Cerebellar nuclear complex (tissue), 1 donor: ENCODE measurements at places on chromosomes 6 and 20.

DNA sequence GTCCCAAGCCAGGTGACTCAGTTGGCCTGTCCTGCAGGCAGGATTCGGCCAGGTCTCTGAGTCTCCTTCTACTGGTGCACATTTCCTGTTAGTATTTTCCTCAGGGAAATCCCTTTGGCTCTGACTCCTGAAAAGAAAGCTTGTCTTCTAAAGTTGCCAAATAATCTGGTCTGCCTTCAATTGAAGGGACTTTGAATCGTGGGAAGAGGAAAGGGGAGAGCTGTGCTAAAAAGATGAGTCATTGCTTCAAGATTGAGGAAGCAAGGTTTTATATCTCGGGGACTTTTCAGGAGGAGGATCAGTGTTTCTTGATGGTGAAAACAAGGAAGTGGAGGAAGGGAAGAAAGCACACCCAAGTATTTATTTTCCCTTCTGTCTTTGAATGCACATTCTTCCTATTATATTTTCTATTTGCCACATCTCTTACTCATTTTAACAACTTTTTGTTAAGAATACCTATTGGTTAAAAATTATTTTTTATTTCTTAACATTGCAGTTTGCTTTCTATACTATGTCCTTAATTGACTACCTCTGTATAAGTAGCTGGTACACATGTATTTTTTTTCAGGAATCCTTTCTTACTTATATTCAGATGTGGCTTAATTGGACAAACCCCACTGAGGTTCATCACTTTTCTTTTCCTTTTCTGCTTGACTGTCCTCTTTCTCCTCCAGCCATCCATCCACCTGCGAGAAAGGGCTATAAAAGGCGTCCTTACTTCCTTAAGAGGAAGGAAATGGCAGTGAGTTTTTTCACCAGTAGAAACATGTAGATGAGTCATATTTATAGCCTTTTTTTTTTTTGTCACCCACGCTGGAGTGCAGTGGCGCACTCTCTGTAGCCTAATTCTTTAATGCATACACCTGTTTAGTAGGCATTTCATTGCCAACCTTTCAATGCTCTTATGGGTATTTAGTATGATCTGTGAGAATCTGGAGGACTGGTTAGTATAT is 15.0 kb upstream of the IFNGR1 start:
- DNase-seq: no peak

DNA sequence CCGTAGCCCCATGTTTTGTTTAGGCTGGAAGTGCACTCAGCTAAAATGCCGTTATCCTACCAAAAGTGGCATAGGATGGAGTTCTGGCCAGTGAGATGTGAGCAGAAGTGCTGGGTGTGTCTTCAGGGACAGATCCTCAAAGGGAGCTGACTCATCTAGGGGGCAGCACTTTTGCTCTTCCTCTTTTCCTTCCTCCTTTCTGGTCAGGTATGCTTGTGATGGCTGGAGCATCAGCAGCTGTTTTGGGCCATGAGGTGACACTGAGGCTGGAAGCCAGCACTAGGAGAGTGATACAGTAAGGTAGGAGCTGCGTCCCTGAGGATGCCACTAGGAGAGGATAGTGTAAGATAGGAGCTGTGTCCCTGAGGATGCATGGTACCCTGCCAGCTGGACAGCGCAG is 4.6 kb upstream of the OSBPL2 start:
- DNase-seq: no peak

DNA sequence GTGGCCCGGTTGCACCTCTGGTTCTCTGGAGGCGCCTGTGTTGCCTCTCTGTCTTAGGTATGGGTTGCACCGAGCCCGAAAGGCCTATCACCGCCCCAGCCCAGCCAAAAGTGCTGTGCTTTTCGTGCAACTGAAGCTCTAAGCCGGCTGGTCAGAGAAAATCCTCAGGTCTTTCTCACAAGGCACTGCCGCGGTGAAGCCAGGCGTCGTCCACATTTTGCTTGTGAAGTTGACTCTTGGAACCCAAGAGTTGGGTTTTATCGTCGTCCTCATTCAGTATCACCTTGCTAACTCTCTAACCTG is 726 bp upstream of the EMILIN3 start:
- DNase-seq: no peak

DNA sequence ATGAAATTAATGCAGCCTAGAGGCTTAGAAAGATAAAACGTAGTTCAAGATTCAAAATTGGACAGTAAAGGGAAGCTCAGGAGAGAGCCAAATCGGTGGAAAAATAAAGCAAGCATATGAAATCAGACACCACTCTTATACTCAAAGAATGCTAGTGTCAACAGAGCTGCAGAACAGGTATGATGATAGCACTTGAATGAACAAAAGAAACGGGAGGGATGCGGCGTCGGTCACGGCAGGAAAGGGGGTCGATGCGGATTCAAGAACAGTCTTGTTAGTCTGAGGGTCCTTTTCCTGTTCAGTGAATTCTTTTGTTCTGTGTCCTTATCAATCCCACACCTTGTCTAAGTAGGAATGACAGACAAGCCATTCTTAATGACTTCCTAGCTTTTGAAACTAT is 114.4 kb downstream of the FOXC1 start:
- DNase-seq: no peak

DNA sequence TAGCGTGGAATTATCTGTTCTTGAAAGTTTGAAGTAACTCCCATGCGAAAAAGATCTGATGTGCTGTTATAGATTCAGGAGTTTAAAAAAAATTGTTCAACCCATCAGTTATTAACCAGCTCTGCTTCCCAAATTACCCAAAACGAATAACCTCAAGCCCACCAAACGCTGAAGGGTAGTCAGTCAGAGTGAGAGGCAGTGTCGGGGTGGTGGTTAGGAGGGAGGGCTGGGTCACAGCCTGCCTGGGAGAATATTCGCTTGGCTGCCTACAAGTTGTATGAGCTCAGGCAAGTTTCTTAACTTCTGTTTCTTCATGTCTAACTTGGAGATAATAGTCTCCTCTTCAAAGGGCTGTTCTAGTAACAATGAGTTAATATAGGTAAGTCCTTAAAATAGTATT is 114.6 kb downstream of the JPH2 start:
- DNase-seq: no peak

DNA sequence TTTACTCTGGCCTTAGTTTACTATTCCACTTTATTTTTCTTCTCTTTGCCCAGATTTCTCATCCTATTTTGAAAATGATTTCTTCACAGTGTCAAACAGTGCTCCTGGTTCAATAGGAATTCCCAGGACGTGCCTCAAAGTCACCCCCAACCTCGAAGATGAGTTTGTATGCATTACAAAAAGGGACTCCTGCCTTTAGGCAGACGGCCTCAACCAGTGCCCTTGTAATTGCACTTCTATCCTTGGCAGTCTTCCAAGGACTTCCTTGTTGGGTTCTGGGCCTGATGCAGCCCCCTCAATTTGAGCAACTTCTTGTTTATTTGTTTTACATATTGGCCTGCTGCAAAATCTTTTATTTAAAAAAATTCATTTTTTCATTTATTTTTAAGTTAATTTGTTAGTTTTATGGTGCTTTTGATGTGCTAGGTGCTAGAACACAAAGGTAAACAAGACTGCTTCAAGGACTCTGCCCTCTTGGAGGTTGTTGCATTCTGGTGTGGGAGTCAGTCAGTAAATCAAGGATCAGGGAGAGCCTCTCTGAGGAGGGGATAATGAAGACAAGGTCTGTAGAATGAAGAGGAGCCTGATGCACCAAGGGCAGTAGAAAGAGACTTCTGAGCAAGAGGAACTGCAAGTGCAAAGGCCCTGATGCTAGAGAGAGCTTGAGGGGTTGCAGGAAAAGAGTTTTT is 181.5 kb upstream of the LAMP5 start:
- no peak for DNase-seq

- DNase-seq: peak; percentile 60
These were observed at the start of gene MTO1 for GRCh38 chr6:73461537-73462350. Gene MTO1 (plus strand): TSS chr6:73461737. CDS start chr6:73461855, 118 bp downstream.

DNA sequence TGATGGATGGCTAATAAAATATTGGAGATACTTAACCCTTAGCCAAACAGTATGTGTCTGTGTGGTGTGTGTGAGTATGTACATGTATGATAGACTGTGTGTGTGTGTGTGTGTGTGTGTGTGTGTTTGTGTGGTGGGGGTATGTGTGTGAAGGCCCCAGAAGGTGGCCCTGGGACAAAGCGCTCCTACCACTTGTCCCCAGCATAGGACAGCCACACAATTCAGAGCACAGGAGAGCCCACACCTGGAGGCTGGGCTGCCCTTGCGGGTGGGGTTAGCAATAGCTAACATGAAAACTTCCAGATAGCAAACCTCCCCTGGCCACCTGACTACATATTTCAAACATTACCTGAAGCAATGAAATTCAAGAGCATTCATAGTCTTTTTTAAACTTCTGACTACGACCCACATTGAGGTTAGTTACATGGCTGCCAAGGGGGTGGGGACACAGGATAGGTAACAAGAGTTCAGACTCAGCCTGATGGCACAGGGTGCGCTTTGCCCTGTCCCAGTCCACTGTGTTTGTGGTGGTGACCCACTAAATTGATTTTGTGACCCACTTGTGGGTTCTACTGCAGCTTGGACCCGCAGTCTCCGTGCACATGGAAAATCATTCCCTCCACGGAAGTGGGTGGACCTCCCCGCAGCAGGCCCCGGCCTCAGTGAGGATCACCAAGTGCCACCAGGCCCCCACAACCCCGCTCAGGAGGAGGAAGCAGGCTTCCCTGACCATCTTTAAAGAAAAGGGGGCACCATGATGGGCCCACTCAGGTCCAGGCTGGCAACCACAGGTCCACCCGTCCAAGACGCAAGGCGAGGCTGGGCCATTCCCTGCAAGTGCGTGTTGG is 34.8 kb downstream of the ZC3H12D start:
- DNase-seq: no peak

- no peak for DNase-seq
These were observed 233.8 kb downstream of the LRFN2 start for GRCh38 chr6:40353197-40353966.

DNA sequence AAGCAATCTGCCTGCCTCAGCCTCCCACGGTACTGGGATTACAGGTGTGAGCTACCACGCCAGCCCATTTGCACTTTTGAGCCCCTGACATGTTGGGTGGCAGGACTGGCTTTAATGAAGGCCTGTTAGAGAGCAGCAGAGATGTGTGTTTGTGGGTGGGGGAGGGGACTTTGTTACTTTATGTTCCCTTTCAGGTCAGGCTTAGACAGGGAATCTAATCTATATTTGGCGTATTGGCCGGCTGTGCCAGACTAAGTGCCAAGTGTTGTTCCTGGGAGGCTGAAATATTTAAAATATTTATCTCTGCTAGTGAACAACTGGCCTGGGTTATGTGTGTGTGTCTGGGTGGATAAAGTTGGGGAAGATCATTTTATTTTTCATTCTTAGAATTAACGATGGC is 6.1 kb downstream of the GMPR start:
- DNase-seq: no peak

- no peak for DNase-seq
These were observed 23.8 kb downstream of the CEBPB start for GRCh38 chr20:50214226-50215024.

- DNase-seq: no peak
These were observed 151.7 kb downstream of the OR2B2 start for GRCh38 chr6:27760464-27760863.

GRCh38 chr20:62532921-62533320 is 57.1 kb upstream of the GATA5 start:
- no peak for DNase-seq

GRCh38 chr6:67952948-67953347 is 682.1 kb upstream of the ADGRB3 start:
- DNase-seq: no peak

DNA sequence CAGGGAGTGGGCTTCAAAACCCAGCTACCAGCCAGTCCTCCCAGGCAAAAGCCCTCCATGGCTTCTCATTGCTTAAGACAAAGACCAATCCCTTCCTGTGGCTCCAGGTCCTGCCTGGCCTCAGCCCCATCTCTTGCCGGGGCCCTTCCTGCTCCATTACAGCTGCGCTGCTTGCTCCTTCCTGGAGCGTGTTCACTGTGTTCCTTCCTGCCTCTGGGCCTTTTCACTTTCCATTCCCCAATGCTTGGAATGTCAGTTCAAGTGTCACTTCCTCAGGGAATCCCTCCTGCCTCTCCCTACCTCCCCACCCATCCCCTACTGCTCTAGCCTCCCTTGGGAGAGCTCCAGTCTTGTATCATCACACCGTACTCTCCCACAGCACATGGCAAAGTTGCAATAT is 11.1 kb upstream of the ITPR3 start:
- no peak for DNase-seq

- no peak for DNase-seq
These were observed 16.8 kb downstream of the CD83 start for GRCh38 chr6:14134211-14134910.

DNA sequence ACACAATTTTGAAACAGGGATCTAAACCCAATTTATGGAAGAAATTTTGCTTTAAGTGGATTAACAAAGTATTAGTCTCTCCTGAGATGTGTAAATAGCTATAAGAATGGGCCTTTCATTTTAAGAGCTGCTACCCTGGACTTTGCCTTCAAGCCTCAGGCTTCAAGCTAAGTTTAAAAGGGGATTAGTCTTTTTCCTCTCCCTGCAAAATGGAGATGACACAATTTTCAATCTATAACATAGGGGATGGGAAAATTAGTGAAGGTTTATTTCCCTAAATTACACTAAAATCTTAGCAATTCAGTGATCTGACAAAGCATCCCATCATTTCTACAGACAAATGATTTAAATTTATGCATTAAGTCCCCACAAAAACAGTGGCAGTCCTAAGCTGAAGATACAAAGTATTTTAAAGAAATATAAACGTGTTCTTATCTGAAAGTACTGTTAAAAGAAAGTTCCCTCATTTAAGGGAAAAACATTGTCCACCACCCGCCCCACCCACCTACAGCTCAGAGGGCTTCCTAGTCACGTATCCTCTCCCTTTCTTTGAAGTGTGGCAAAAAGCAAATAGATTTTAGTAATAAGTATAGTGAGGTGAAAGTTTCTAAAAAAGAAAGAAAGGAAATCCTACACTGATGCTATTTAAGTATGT is 14.5 kb downstream of the ARHGAP18 start:
- DNase-seq: no peak

- no peak for DNase-seq
These were observed 139.3 kb upstream of the COL21A1 start for GRCh38 chr6:56386717-56387116.

- no peak for DNase-seq
These were observed 98.6 kb upstream of the RSPO3 start for GRCh38 chr6:127019828-127020227.

GRCh38 chr6:26347699-26348098 is 17.3 kb upstream of the BTN3A2 start:
- no peak for DNase-seq

DNA sequence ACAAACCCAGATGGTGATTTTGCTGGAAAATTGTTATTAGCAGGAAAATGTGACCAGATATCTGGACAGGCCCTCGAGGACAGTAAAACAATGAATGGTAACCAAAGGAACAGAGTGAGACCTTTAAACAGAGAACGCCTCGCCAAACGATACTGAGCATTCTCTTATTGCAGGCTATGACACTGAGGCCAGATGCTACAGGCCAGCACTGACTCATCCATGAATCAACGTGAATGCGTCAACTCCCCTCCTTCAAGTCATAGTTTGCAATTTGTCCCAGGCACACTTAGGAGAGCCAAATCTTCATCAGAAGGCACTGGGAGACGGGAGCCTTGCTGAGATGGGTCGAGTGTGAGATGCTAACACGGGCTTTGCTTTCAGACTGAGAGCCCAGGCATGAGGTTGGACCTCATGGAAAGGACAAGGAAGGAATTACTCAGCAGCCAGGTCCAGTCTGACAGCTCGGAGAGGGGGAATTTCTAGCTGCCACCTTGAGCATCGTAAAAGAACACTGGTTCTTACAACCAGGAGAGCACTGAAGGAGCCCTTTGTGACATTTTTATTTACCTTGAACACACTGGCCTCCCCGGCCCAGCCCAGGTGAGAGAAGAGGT is 60.7 kb downstream of the BMP7 start:
- DNase-seq: no peak
